ENCODE measurements at places on chromosomes 3 and 15.

DNA sequence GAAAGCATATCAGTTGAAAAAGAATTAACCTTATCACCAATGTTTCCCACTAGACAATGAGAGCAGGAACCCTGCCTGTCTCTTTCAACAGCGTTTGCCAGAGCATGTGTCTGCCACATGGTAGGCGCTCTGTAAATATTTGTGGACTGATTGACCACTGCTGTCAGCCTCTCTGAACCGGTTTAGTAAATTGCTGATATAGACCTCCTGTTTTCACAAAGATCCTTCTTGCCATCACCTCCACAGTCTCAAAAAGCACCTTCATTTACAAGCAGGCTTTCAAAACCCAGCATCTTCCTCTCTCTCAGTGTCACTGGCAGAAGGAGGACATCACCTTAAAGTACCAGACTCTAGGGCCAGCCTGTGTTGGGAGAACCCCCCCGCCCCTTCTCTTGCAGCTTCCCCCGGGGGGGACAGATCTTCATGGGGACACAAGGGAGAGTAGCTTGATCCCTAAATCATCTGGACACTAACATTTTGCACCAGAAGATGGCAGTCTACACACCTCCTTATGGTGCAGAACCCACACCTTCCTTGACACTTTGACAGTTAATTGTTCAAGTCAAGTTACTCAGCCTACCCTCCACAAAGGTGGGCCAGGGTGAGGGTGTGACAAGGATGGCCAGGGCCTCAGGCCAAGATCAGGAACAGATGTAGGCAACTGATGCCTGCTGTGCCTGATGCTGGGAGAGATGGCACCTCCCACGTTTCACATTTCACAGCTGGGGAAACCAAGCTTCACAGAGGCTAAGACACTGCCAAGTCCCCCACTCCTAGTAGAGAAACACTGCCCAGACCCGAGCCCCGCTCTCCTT is 37.8 kb upstream of the USP3 start:
- peak; percentile 20 for DNase-seq

DNA sequence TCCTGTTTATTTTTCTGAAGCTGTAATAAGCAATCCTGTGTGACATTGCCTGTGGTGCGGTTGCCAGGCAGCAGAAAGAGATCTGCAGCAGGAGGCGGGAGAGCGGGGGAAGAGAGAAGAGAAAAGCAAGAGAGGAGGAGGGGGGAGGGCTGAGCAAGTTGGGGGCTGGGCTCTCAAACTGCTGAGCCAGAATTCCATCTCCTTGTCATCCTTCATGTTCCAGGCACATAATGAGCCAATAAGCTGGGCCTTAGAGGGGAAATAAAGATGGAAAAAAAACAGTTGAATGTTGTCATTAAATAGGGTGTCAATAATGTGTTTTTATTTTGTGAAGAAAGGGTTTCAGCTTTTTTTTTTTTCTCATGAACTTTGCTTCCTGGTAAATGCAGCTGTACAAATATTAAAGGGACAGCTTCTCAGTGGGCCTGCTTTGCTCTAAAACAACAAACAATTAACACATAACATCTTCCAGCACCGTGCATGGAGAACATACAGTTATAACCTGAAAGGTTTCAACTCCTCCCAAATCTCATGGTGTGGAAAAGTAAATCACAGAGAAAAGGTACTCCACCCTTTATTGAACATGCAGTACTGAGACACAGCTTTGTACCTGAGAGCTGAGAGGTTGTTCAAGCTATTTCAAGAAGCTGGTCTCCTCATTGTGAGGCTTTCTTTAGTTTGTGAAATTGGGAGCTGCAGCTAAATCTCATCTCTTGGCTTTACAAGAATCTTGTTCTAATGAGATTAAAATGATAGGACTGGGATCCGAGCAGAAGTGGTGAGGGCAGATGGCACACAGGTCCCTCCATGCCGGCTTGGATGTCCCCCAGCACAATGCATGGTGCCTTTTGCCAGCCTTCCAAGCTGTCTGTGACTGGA is 451.1 kb upstream of the KCNMB2 start:
- DNase-seq = peak; percentile 4

- DNase-seq = no peak
Observed at GRCh38 chr3:58482917-58483636, 8.8 kb upstream of the KCTD6 start.

GRCh38 chr15:67917037-67917436 is 77.2 kb upstream of the RNU6-1 start:
- DNase-seq = no peak

- DNase-seq = no peak
Observed at GRCh38 chr3:188205992-188206416, 52.0 kb downstream of the LPP start.

GRCh38 chr3:73143401-73143800 is 81.9 kb downstream of the EBLN2 start:
- DNase-seq = no peak

- no peak for DNase-seq
Observed at GRCh38 chr15:34359416-34359815, 7.6 kb downstream of the LPCAT4 start.

DNA sequence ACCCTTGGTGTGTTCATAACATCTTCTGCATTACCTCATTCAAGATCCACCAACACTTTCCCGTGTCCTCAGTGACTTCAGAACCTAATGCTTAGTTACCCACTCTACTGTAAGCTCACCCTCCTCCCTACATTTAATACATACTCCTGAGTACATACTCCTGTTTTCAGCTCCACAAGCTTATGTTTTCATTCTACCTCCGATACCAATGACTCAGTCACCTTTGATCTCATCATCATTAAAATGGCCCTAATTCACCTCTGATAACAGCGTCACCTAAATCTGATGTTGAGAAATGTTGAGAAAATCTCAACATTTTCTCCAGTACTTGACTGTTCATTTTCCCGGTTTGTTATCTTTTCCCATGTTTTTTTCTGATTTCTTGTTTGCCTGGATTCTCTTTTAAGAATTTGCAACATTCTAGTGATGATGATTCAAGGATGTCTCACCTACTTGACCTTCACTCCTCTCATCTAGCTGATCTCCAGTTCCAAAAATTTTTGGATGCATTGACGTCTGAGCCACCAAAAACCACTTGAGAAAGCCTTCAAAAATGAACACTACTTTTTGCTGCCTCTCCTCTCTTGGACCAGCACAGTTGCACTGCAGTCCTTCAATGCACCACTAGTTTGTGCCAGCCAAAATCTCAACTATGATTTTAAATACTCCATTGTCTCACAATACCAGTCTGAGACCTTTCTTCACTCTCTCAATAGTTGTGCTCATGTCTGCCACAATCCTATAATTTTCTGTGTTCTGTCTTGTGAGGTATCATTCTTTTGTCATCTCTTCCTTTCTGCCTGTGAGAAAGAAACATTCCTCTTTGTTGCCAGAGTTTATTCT is 220.7 kb upstream of the SEMA6D start:
- no peak for DNase-seq

GRCh38 chr3:56469141-56469540 is 874 bp upstream of the ERC2 start:
- no peak for DNase-seq

GRCh38 chr3:128160661-128161060 is 7.4 kb downstream of the EEFSEC start:
- no peak for DNase-seq

DNA sequence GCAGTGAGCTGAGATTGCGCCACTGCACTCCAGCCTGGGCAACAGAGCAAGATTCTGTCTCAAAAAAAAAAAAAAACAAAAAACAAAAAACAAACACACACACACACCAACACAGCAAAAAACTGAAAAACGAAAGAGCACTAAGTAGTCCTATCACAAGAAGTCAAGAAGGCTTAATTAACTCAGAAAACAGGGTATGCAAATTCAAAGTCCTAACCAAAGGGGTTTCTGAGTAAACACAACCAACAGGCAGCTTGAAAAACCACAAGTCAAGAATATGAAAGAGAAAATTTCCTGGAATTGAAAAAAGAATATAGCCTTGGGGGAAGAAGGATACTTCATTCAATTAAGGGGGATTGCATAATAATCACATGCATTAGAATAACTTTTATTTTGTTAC is 37.7 kb upstream of the PARP14 start:
- no peak for DNase-seq

- DNase-seq = no peak
Observed at GRCh38 chr15:99306694-99307338, 55.5 kb downstream of the LRRC28 start.

DNA sequence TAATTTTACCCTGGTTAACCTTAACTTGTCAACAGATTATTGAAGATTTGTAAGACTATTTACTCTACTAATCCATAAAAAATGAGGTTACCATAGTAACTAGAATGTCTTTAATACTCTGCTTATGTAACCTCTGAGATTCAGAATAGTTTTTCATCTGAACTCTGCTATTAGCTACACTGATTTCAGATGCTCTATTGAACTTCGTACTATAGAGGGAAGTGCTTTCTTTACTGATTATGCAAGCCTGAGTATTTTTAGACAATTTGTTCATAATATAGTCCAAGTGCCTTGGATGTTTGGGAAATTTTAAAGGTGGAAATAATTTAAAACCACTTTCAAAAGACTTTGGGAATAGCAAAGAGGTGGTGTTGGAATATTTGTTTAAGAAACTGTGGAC is 107.9 kb upstream of the GBE1 start:
- DNase-seq = no peak

- no peak for DNase-seq
Observed at GRCh38 chr3:180184816-180185215, 148.1 kb upstream of the PEX5L start.

DNA sequence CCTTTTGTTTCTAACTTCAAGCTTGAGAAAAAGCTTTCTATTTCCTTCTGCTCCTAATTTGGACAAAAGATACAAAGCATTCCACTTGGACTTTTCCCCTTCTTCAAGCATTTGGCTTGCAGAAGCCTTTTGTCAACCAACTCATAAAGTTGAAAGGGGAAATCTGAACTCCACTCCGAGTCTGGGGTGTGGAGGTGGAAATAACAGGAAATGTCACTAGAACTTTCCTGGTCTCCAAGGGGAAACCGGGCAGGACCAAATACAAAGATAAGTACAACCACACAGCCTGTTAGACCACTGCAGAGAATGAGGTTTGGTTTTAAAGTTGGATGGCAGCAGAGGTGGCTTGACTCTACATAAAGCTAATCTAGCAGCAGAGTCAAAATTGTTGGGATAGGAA is 4.2 kb upstream of the C3orf80 start:
- no peak for DNase-seq

- no peak for DNase-seq
Observed at GRCh38 chr3:11593318-11594034, 50.2 kb downstream of the VGLL4 start.

- no peak for DNase-seq
Observed at GRCh38 chr15:75043509-75044257, 20.3 kb downstream of the PPCDC start.

- no peak for DNase-seq
Observed at GRCh38 chr3:50393061-50393460, 33.7 kb upstream of the TMEM115 start.

DNA sequence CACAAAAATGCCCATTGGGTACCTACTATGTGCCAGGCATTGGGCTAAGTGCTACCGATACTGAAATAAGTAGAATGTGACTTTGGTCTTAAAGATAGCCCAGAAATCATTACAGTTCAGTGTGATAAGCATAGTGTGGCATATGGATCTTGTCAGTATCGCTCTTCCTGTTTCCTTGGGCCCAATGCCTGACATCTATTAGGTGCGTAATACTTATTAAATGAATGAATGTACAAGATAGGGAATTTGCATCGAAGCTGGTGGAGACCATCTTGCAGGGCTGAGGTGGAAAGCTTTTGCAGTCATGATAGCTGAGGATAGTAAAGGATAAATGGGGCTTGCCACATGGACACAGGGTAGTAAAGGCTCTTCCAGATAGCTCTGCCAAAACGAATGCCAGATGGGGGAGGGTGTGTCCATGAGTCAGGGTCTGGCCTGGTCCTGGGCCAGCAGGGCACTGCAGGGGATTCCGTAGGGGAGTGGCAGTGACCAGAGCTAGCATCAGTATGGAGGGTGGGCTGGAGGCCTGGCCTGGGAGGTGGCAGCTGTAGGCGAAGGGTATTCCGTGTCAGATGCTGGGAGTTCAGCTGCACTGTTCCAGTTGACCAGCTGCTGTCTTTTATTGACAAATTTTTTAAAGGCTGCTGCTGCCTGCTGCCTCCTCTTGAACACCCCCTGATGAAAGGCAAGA is 23.5 kb downstream of the TSEN2 start:
- DNase-seq = no peak

DNA sequence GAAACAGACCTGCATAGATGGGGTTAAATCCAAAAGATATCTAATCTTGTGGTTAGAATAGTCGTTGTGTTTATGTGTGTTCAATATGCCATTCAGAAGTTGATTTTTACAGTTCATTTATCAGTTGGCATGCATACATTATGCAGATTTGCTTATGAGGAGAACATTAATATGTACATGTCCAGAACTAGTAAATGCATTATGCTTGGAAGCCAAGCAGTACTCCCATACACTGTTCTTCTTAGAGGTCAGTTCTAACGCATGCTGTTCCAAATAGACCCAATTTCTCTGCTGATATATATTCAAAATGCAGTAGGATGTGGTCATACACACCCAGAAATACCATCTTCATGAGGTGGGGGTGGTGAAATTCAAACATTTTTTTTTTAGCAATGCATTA is 956 bp downstream of the FGF12 start:
- no peak for DNase-seq

- DNase-seq = no peak
Observed at GRCh38 chr3:4981294-4981664, 2.0 kb downstream of the BHLHE40 start.

- no peak for DNase-seq
Observed at GRCh38 chr3:108409800-108410178, 100.6 kb downstream of the MYH15 start.

GRCh38 chr15:33149919-33150318 is 44.6 kb downstream of the FMN1 start:
- DNase-seq = no peak

GRCh38 chr3:12503126-12503957 is 19.1 kb downstream of the TSEN2 start:
- DNase-seq = no peak

DNA sequence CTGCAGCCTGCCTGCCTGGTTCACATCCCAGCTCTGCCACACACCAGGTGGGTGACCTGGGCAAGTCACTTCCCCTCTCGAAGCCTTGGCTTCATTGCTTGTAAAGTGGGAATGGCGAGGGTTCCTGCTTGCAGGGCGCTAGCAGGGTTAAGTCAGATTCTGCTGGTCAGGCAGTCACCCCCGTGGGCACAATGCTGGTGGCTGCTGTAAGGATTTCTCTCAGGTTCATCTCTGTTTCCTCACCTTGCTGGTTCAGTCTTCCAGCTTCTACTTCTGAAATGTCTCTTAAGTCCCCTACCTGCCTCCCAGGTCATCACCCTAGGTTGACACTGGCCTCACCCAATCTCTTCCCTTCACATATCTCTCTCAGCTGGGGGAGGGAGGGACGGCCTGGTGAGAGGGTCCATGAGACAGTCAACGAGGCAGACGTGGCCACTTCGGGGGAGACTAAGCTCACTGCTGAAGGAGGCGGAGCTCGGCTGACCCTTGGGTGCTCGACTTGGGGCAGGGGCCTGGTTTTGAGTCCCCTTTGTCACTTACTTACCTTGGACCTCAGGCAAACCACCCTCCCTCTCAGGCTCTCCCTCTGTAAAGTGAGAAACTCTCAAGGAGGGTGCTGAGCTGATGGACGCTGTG is 11.5 kb downstream of the CTSH start:
- no peak for DNase-seq

GRCh38 chr3:13045904-13046568 is 27.2 kb downstream of the IQSEC1 start:
- no peak for DNase-seq

GRCh38 chr3:194422188-194422587 is 23.1 kb upstream of the GP5 start:
- DNase-seq = no peak

GRCh38 chr3:4830586-4830914 is 148.7 kb upstream of the BHLHE40 start:
- DNase-seq = no peak

Measured in stimulated activated CD4-positive, alpha-beta T cell treated with anti-CD3 and anti-CD28 coated beads, Interleukin-1b, Interleukin-23, amount 100 ng/mL, for 1 hour (primary cell).